ENCODE measurements at places on chromosomes 1 and 21. TPM values are rescaled to one million over a fixed set of nuclear protein-coding genes. Genes with fewer than 3 reads are reported as not detected.
A peak's percentile ranks its signal among the peaks of the same experiment; 100 is the strongest.

DNA sequence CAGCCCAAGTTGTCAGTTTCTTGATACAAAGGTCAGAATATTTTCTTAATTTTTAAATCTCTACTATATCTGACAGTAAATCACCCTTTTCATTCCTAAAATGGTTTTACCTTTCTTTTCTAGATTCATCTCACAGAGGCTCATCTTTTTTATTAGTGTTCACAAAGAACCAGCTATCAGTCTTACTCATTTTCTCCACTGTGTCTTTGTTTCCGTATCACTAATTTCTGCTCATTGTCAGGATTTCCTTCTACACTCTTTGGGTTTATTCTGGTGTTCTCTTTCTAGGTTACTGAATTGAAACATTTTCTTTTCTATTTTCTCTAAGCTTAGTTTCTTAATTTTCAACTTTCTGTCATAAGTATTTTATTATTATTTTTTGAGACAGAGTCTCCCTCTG lies 8.7 kb downstream of the AGPAT3 start:
- no peak for ATAC-seq

GRCh38 chr1:6724517-6725141 lies 23.0 kb upstream of the DNAJC11 start:
- ATAC-seq = peak; percentile 79

Gene DIO1
- total RNA-seq = not detected

DNA sequence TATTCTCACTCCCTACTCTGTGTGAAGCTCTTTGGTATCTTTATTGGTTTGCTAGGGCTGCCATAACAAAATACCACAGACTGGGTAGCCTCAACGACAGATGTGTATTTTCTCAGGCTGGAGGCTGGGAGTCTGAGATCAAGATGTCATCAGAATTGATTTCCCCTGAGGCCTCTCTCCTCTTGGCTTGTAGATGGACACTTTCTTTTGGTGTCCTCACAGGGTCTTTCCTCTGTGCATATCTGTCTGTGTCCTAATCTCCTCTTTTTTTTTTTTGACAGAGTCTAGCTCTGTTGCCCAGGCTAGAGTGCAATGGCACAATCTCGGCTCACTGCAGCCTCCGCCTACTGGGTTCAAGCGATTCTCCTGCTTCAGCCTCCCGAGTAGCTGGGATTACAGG lies 71.4 kb upstream of the KCNJ6 start:
- ATAC-seq = no peak

- no peak for ATAC-seq
These were observed 350.9 kb downstream of the ST6GALNAC3 start for GRCh38 chr1:76425201-76426145.

GRCh38 chr1:156455362-156455761 lies 45.2 kb downstream of the MEF2D start:
- ATAC-seq = no peak

- no peak for ATAC-seq
These were observed 11.1 kb upstream of the KNCN start for GRCh38 chr1:46562498-46562897.

- ATAC-seq = no peak
These were observed 23.3 kb downstream of the STUM start for GRCh38 chr1:226571893-226572292.

Gene CCDC30
- total RNA-seq = 12.4 TPM

DNA sequence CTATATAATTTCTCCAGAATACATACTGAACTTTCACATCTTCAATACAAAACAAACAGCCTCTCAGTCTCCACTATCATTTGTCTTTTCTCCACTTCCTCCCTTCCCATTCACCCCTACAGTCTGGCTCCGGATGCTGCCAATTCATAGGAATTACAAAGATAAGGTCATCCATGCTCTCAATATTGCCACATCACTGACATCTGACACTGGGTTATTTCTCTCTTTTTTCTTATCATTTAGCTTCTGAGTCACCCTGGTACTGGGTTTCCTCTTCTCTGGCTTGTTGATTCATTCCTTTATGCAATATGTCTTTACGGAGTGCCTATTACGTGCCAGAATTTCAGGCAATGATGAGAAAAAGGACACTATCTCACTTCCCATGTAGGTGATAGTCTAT lies 3.1 kb upstream of the SH3BP5L start:
- ATAC-seq = no peak

DNA sequence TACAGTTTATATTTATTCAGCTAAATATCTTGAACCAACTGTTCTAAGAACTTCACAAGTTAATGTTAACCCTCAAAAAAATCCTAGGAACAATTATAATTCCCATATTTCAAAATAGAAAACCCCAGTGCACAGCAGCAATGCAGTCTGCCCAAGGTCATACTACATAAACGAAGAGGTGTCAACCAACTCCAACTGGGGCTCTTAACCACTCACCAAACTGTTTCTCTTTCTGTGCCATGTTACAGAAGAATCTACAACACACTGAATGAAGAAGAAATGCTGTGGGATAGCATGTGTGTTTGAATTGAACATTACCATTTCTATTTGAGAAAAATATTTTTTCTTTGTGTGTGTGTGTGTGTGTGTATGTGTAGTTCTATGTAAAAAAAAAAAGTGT lies 35.7 kb downstream of the EIF4G3 start:
- no peak for ATAC-seq

- no peak for ATAC-seq
These were observed 9.1 kb downstream of the MMEL1 start for GRCh38 chr1:2623571-2624337.

Gene SYT14
- total RNA-seq = 17.8 TPM

Gene LCE2B
- total RNA-seq = not detected

- no peak for ATAC-seq
These were observed 404.5 kb upstream of the ADAMTS5 start for GRCh38 chr21:27371115-27371974.

Gene IFI44L
- total RNA-seq = 0.29 TPM

DNA sequence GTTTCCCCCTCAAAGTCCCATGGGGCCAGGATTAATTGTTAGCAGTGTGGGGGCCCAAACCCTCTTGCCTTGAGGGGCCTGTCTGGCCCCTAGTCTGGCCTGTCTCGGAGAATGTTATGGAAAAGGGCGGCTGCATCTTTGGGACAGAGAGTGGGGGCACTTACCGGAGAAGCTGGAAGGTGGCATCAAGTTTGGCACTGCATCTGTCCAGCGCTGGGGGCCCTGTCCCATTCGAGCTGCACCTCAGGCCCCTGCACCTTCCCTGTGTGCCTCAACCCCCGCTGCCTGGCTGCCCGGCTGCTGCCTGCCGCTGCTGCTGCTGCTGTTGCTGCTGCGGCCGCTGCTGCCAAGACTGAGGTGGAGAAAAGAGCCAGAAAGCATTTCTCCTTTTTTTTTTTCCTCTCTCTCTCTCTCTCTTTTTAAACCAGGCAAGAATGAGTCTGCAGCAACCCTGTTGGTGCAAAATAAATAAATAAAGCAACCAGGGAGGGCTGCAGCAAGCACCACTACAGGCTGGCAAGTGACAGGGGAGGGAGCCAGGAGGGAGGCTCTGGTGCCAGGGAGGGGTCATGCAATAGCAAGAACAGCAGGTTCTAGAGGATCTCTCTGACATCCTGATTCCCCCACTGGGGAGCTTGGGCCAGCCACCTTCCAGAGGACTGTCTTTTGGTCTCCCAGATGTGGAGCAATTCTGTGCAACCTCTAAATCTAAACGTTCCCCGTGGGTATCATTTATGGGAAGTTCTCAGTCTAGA lies at the start of gene LINGO4:
TSS of gene LINGO4 (minus strand) at position 354 of the 755 bp plus-strand sequence. CDS start 2,715 bp downstream, outside the sequence.
- no peak for ATAC-seq

- no peak for ATAC-seq
These were observed 104.4 kb downstream of the LEPR start for GRCh38 chr1:65524931-65525265.
